ENCODE measurements at places on chromosomes 6 and 20. TPM values are rescaled to one million over a fixed set of nuclear protein-coding genes. Genes with fewer than 3 reads are reported as not detected.
A peak's percentile ranks its signal among the peaks of the same experiment; 100 is the strongest.

Gene ENPP5
- 0.12 TPM for total RNA-seq

Gene ZNF831
- total RNA-seq, result not detected

Gene HMGN4
- 164 TPM for total RNA-seq

Gene LSM14B
- 39.9 TPM for total RNA-seq

DNA sequence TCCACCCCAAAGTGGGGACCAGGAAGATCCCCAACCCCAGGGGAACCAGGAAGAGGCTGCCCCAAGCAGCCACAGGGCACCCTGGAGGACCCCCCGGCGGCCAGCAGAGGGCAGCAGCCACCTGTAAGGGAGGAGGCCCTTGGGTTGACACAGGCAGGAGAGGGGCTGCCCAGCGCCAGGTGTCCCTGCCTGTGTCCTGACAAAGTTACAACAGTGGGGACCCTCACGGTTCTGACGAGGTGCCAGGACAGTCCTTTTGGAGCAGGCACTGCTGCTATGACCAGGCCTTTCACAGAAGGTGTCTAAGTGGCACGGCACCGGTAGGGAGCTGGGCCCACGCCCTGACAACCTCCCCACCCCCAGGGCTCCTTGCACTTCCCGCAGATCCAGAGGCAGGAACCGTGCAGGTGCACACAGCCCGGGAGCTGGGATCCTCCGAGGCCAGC, 176.7 kb downstream of the BMP7 start:
- peak; percentile 60 for DNase-seq

- DNase-seq, result peak; percentile 53
Measured at GRCh38 chr20:3890398-3890751, 1.2 kb downstream of the PANK2 start.

DNA sequence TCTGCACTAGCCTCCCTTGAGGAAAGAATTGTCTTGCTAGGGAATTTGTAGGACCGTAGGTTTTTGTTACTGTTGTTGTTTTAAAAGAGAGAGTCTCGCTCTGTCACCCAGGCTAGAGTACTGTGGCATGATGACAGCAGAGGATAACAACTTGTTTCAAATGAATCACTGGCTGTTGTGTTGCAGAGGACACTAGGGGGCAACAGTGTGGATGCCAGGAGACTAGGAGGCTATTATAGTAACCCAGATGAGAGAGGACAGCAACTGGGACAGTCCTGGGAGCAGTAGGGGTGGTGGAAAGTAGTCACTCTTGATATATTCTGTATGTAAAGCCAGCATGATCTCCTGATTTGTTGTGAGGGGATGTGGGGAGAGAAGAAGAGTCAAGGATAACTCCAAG, 41.8 kb upstream of the LAMA4 start:
- DNase-seq, result peak; percentile 62

GRCh38 chr6:168225471-168225911, 94.1 kb downstream of the DACT2 start:
- no peak for DNase-seq

DNA sequence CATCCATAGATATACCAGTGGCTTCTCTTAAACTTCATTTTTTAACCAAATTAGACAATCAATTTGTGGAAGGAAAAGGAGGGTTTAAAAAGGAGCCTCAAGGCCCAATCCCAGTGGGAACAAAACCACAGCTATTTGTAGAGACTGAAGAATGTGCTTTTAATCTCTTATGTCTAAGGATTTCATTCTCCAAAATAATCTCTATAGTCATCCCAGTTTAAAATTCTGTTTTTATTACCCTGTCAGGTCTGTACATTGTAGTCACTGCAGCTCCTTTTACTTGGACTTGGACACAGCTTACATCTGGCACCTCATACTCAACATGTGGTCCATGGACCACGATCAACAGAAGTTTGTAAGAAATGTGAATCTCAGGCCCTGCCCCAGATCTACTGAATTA, 152.1 kb upstream of the STMND1 start:
- peak; percentile 67 for DNase-seq

- DNase-seq, result no peak
Measured at GRCh38 chr20:13898012-13898612, 92.3 kb downstream of the SEL1L2 start.

- DNase-seq, result peak; percentile 58
Measured at GRCh38 chr6:7238900-7239589, 74.0 kb downstream of the SSR1 start.

GRCh38 chr20:34891166-34892062, 15.0 kb downstream of the ACSS2 start:
- peak; percentile 76 for DNase-seq

DNA sequence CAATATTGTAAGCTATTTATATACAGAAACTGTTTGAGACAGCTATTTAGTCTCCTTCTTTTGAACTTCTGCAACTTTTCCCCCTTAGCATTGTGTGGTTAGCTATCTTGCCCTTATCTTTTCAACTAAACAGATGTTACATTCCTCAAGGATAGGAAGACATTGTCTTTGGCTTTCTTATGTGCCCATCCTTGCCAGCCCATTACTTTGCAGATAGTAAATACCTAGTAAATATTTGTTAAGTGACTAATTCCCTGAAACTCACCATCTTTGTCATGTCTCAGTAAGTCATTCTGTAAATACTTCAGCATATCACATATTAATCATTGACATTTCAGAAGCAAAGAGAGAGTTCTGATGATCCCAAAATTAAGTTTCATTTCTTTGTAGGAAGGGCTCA, 69.1 kb upstream of the FLRT3 start:
- peak; percentile 5 for DNase-seq

GRCh38 chr20:53070706-53071392, 98.7 kb downstream of the TSHZ2 start:
- DNase-seq, result no peak

DNA sequence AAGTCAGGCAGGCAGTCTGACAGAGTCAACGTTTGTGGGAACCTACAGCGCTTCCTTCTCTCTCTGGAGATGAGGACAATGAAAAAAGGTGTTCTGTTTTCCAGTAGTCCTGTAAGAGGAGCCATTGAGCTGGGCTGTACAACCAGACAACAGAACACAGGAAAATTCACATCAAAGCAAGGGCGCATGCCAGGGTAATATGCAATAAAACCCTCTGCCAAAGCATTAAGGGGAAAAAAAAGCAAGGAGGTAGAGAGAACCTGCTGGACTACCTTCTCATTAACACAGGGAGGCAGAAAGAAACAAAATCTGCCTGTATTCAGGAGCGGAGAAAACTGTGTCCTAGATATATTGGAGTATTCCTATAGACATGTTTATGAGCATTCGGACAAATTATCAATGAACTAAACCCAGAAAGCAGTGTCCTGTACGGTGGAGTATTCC, 1.3 kb downstream of the RNF24 start:
- DNase-seq, result peak; percentile 88

Gene CTCFL
- total RNA-seq, result not detected

Gene GNAS-AS1
- 1.1 TPM for total RNA-seq

- DNase-seq, result peak; percentile 53
Measured at GRCh38 chr6:34664256-34664971, 32.2 kb downstream of the ILRUN start.

Gene SMLR1
- not detected for total RNA-seq

DNA sequence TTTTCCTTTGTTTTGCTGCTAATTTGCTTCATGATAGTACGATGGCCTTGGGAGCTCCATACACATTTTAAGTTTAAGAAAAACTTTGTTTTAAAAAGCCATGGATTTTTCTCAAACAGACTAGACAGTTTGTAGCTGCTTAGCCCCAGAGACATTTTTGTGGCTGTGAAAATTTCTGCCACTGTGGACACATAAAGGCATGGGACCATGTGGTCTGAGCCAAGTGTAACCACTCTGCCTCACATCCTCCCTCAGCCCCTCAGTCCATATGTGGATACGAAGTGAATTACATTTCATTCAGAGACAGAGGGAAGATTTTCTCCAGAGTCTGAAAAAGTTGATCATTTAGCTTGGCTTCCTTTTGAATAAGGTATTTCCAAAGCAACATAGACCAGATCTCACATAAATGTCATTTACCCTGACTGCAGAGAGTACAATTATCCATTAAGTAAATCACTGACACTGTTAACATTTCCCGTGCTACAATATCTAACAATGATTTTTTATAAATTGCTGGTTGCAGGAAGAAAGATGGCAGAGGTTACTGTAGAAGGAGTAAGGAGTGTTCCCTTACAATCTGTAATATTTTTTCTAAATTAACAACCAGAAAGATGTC, 87.4 kb downstream of the GJA1 start:
- peak; percentile 84 for DNase-seq

Gene LTB
- total RNA-seq, result not detected

Gene BCAS1
- total RNA-seq, result not detected

DNA sequence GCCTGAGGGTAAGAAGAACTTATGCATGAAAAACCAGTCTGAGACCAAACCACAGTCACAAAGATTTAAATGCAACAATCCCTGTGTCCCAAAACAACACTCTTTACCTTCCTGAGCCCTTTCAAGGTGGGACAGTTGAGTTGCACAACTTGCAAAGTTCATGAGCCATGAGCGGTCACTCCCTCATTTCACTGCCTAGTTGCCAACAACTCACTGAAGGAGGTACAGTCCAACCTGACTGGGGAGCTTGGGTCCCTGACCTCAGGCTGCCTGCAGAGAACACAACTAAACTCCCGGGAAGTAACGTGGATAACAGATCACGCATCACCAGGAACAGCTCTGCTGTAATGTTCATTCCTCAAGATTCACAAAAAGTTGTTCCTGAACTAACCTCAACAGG, 69.4 kb downstream of the MBOAT1 start:
- no peak for DNase-seq

Gene FAM217A
- total RNA-seq, result not detected

GRCh38 chr20:4633379-4633778, 88.3 kb upstream of the PRND start:
- DNase-seq, result no peak

GRCh38 chr6:70369332-70369950, 43.9 kb upstream of the FAM135A start:
- DNase-seq, result peak; percentile 52

- peak; percentile 75 for DNase-seq
Measured at GRCh38 chr20:31608251-31608945, 3.3 kb downstream of the ID1 start.

Gene SH3BGRL2
- total RNA-seq, result 0.59 TPM

Gene VPS52
- total RNA-seq, result 30.7 TPM

GRCh38 chr6:14857501-14857900, 388.4 kb upstream of the JARID2 start:
- no peak for DNase-seq

DNA sequence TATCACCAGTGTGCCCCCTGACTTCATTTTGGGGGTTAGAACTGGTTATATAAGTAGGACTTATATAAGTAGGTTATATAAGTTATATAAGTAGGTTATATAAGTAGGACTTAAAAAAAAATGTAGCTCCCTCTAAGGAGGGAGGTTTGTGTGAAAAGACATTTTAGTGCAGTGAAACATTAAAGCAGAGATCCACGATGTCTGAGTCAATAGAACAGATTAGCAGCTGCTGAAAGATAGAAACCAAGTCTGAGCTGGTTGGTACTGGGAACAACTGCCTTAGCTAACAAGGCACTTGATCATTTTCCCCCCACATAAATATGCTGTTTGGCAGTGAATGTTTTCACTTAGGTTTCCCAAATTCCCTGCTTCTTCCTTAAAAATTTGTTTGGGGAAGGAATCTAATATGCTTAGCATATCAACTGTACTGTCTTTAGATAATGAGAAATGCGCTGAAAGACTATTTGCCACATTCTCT, 2.1 kb upstream of the RPS12 start:
- no peak for DNase-seq

- DNase-seq, result no peak
Measured at GRCh38 chr20:31707994-31708735, 14.5 kb downstream of the BCL2L1 start.

DNA sequence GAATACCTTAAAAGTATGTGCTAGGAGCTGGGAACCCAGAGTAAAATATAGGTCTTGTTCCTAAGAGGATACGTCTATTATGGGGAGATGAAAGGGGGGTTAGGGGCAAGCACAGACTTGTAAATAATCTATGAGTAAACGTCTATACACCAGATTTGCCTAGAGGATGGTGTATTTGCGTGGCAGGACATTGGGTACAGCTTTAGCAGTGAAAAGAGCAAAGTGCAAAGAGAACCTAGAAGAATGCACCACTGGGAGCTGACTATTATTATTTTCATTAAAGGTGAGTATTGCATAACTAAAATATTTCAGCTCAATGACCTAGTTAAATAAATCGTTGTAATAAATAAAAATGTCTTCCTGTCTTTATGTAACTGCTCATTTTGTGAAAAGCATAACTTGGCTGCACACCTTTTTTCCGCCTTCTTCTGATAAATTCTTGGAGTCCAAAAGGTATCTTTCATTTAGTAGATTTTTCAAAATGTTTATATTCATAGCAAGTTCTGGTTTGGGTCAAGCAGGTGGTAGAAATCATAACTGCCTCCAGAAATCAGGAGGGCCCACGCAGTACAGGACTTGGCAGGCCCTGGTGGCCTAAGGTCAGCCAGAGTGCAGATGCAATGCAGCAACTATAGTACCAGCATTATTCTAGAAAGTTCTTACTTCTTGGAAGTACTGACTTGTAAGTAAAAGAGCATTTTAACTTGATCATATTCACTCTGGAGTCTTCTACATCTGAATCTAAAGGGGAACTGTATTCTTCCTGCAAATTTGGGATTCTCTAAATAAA, 357.2 kb downstream of the PLCB1 start:
- no peak for DNase-seq

DNA sequence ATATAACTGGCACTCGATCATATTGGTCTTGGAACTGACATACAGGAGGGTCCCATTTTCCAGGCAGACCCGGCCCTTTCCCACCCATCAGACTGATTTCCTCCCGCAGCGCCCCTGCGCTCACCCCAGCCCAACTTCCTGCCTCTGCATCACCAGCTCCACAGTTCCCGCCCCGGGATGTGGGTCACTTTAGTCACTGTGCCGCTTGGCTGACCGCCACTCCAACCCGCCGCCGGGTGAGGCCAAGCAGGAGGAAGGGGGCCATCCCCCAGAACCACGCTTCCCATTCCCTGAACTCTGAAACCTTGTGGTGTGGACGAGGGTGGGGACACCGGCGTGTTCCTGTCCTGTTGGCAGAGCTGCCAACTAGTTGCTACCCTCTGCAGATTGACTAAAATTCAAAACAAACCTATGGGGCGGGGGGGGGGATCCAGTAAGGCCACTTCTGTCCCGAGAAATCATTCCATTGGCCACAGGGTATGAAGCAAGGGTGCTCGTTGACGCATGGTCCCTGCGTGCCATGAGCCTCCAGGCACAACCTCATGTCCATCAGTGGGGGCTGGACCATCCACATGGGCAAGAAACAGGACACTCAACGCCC, 12.3 kb downstream of the TGM2 start:
- DNase-seq, result peak; percentile 100

- DNase-seq, result no peak
Measured at GRCh38 chr6:150050846-150051245, 18.1 kb downstream of the ULBP3 start.

Gene LPIN3
- 4.5 TPM for total RNA-seq

Measured in RPMI7951 (cell line).